SK-N-SH treated with all-trans-retinoic acid at 6 μM for 48 hours (cell line): ENCODE measurements at places on chromosomes 3 and 15.

- ATAC-seq: peak; percentile 97
Measured at GRCh38 chr3:108862865-108863798, 40.5 kb downstream of the TRAT1 start.

DNA sequence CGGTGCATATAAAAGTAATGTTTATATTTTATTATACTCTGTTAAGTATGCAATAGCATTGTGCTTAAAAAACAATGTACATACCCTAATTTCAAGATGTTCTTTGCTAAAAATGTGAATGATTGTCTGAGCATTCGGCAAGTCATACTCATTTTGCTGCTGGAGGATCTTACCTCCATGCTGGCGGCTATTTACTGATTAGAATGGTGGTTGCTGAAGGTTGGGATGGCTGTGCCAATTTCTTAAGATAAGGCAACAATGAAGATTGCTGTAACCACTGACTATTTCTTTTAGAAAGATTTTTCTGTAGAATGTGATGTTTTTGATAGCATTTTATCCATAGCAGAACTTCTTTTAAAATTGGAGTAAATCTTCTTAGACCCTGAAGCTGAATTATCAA, 932.7 kb downstream of the ZPLD1 start:
- ATAC-seq: no peak

DNA sequence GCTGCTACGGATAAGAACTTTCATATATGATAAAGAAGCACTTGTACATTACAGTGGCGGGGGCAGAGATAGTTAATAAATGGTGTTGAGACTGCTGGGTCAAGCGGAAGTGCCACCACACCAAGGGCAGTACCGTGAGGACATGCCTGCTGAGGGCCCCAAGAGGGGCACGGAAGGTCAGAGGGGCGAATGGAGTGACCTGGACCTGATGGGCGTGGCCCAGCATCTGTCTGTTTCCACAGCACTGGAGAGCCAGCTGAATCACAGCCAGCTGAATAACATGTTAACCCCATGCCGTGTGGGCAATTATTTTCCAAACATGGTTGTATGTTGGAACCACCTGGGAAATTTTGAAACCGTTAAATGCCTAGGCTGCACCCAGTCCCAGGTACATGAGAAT, 37.2 kb downstream of the ANKDD1A start:
- ATAC-seq: no peak; the same call in 2 of the 3 replicates

GRCh38 chr15:101099183-101099582, 152.7 kb downstream of the CHSY1 start:
- no peak for ATAC-seq

GRCh38 chr3:72231439-72232196, 446.7 kb upstream of the PROK2 start:
- no peak for ATAC-seq
